Activated CD4-positive, alpha-beta T cell treated with anti-CD3 and anti-CD28 coated beads for 36 hours (primary cell): ENCODE measurements at places on chromosomes 7 and 10. TPM values are rescaled to one million over a fixed set of nuclear protein-coding genes. Genes with fewer than 3 reads are reported as not detected.

DNA sequence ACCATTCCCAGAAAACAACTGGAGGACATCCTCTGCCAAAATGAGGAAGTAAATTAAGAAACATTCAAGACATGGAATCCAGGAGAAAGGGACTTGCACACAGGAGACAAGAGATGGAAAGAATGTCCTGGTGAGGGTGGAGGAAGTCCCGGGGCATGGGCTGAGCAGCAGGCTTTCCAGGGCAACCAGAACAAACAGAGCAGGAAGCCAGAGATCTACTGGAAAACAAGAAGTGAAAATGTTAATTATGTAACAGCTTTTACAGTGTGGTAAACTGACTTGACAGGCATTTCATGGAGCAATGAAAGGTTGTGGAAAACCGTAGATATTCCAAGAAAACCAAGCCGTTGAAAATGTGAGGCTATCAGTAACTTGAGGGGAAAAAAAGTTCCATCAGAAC is 55.2 kb upstream of the ZNF746 start:
- H3K4me1 ChIP-seq: no peaks in the 10 kb centered on the region
- no peak overlapping the region for H3K27ac ChIP-seq
- H3K4me3 ChIP-seq: no peak overlapping the region
- H3K36me3 ChIP-seq: peaks cover 59% of the 10 kb centered on the region
- no peaks in the 10 kb centered on the region for H3K27me3 ChIP-seq
- no peak for DNase-seq

GRCh38 chr7:151628846-151629604 is 109.3 kb upstream of the RHEB start:
- no peak overlapping the region for H3K27ac ChIP-seq
- no peak for DNase-seq
- no peak overlapping the region for H3K4me3 ChIP-seq
- H3K27me3 ChIP-seq: no peaks in the 10 kb centered on the region

DNA sequence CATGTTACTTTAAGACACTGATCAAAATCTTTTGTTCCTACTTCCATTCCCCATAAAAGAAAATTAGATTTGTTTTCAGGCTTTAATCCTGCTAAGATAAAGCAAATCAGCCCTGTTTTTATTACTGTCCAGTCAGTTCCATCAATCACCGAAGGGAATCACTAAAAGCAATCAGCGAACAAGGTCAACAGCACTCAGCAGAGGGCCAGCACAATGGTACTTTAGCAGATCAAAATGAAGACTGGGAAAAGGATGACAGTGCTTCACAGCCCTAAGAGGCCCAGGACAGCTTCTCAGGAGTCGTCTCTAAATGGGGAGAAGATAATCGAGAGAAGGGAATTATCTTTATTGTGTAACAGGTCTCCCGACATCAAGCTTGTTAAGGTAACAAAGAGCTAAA is 32.7 kb downstream of the SEM1 start:
- DNase-seq: no peak
- no peaks in the 10 kb centered on the region for H3K4me1 ChIP-seq
- no peak overlapping the region for H3K4me3 ChIP-seq
- no peaks in the 10 kb centered on the region for H3K27me3 ChIP-seq
- peaks cover 17% of the 10 kb centered on the region for H3K36me3 ChIP-seq

- DNase-seq: no peak
- H3K27ac ChIP-seq: no peak overlapping the region
- H3K36me3 ChIP-seq: no peaks in the 10 kb centered on the region
- no peaks in the 10 kb centered on the region for H3K27me3 ChIP-seq
- no peaks in the 10 kb centered on the region for H3K4me1 ChIP-seq
Observed at GRCh38 chr7:14793151-14793550, 109.4 kb downstream of the DGKB start.

APBB1IP gene
- total RNA-seq: 53.3 TPM

DNA sequence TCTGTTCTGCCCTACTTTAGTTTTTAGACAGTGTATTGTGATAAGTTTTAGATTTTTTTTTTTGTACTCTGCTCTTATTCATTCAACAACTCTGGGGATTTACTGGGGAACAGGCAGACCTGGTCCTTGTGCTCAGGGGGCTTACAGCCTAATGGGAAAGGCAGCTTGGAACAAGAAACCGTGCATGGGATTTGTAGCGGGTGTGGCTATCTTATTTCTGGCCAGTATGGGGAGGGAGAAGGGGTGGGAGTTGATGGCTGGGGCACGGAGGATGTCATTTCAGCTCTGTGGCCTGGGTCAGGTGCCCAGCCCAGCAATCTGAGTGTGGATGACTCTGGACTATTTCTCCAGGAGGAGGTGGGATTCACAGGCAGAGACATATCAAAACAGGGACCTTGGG is 47.0 kb downstream of the GRK5 start:
- peaks cover 3% of the 10 kb centered on the region for H3K36me3 ChIP-seq
- DNase-seq: no peak
- no peaks in the 10 kb centered on the region for H3K27me3 ChIP-seq
- no peak overlapping the region for H3K4me3 ChIP-seq

GRCh38 chr7:77184463-77184862 is 15.2 kb downstream of the FGL2 start:
- no peak overlapping the region for H3K27ac ChIP-seq
- H3K4me3 ChIP-seq: no peak overlapping the region
- no peaks in the 10 kb centered on the region for H3K27me3 ChIP-seq
- no peaks in the 10 kb centered on the region for H3K36me3 ChIP-seq
- DNase-seq: no peak

CDHR3 gene
- 0.55 TPM for total RNA-seq

GARIN1A gene
- 0.07 TPM for total RNA-seq

DNA sequence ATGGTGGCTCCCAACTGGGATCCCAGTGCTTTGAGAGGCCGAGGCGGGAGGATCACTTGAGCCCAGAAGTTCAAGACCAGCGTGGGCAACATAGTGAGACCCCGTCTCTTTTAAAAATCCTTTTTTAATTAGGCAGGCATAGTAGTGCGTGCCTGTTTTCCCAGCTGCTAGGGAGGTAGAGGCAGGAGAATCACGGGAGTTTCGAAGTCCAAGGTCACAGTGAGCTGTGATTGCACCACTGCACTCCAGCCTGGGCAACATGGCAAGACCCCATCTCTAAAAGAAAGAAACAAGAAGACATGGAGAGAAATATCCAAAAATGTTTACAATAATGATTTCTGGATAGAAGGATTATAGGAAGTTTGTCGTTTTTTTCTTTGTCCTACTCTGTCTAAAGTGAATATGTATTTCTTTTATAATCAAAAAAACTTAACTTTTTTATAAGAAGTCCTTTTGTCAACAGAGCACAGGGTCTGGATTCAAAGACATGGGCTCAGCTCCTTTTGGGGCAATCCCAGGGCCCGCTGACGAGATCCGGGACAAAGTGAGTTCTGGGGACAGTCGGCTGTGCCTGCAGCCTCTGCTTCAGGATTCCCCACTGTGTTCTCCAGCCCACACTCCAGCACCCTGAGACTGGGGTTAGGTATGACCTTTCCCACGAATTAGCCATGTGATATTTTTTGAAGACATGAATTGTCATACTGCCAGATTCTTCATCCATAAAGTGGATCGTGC is 45.6 kb downstream of the PDGFA start:
- no peaks in the 10 kb centered on the region for H3K36me3 ChIP-seq
- no peak overlapping the region for H3K4me3 ChIP-seq
- H3K27ac ChIP-seq: no peak overlapping the region
- DNase-seq: no peak

DNA sequence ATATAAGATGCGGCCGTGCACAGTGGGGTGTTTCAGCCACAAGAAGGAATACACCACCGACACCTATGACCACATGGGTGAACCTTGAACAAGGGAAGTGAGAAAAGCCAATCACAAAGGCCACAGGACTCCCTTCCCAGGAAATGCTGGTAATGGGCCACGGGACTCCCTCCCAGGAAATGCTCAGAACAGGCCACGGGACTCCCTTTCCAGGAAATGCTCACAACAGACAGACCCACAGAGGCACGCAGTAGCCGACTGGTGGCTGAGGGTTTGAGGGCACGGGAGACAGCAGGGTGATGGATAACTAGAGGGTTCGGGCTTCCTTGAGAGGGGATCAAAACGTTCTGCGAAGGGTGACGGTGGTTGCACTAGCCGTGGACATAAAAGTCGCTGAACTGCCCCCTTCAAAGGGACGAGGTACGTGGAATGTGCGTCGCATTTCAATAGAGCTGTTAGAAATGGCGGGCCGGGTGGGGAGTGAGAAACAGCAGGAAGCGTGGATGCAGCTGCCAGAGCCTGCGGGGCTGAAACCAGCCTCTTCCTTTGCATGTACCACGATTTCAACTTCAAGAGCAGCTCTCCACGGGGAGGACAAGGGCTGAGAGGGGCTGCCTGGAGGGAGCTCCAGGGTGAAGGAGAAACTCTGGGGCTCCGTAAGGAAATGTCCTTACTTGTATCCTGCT is 274.0 kb downstream of the ELFN1 start:
- no peak overlapping the region for H3K27ac ChIP-seq
- no peak for DNase-seq
- no peaks in the 10 kb centered on the region for H3K36me3 ChIP-seq
- H3K4me3 ChIP-seq: no peak overlapping the region
- peaks cover 51% of the 10 kb centered on the region for H3K4me1 ChIP-seq
